Activated CD8-positive, alpha-beta memory T cell treated with anti-CD3 and anti-CD28 coated beads for 4 hours (primary cell): ENCODE measurements at places on chromosomes 16 and 17.

DNA sequence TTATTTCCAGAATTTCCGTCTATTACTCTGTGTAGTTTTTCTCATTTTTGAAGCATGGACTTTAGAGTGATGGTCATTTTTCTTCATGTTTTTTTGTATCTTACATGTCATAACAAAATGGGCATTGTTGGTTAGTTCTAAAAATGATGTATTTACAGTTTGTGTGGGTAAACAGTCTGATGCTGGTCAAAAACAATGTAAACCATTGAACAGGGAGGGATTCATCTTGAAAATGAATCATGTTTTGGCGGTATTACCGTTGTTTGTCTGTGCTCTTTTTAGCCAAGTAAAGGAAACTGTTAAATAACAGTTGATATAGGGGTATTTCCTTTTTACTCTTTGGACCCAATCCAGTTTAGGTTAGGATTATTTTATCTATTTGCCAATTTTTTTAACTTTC lies 315.8 kb downstream of the BCAS3 start:
- DNase-seq = no peak

- no peak for DNase-seq
Measured at GRCh38 chr17:44005527-44006271, 1.3 kb downstream of the NAGS start.

GRCh38 chr17:47604598-47604927 lies 45.2 kb upstream of the KPNB1 start:
- no peak for DNase-seq

- no peak for DNase-seq
Measured at GRCh38 chr16:48082516-48082915, 73.3 kb downstream of the ABCC12 start.

GRCh38 chr16:84476401-84476800 lies 28.1 kb downstream of the MEAK7 start:
- DNase-seq = no peak

DNA sequence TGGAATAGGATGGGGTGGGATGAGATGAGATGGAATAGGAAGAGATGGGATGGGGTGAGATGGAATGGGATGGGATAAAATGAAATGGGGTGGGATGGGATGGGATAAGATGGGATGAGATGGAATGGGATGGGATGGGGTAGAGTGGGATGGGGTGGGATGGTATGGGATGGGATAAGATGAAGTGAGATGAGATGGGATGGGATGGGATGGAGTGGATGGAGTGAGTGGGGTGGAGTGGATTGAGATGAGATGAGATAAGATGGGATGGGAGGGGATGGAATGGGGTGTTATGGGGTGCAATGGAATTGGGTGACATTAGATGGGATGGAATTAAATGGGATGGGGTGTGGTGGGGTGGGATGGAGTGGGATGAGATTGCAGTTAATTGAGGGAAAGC lies 279.2 kb upstream of the CDH5 start:
- DNase-seq = no peak

DNA sequence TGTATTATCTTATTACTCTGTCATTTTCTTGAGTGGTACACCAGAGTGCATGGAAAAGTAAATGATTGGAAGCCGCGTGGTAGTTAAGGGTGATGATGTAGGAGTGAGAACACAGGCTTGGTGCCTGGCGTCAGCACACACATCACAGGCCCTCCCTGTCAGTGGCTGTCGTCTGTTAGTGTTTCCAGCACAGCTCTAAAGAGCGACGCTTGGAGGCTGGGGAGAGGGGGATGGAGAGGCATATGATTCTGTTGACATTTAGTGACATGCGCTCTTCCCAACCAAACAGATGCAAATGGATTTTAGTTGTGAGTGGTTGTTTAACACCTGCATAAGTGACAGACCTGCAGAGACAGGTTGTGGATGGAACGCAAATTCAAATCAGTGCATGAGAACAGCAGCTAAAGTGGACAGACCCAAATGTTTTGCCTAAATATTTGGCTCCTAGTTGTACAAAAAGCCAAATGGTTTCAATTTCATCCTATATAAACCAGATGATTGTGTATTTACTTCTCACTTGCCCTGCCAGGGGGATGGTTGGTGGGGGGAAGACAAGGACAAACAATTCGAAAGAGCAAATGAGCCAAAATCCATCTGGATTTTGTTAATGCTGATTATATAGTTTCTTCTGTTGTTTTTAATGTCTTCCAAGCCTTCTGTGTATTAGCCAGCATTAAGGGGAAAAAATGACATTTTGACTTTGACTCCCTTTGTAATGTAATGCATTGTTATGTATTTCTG lies 222.3 kb downstream of the WWOX start:
- no peak for DNase-seq
